Head of caudate nucleus (tissue), 42 donors: ENCODE measurements at places on chromosomes 7 and 10.
A peak's percentile ranks its signal among the peaks of the same experiment; 100 is the strongest.

- DNase-seq = no peak
Measured at GRCh38 chr7:139317939-139318505, 23.1 kb upstream of the FMC1 start.

DNA sequence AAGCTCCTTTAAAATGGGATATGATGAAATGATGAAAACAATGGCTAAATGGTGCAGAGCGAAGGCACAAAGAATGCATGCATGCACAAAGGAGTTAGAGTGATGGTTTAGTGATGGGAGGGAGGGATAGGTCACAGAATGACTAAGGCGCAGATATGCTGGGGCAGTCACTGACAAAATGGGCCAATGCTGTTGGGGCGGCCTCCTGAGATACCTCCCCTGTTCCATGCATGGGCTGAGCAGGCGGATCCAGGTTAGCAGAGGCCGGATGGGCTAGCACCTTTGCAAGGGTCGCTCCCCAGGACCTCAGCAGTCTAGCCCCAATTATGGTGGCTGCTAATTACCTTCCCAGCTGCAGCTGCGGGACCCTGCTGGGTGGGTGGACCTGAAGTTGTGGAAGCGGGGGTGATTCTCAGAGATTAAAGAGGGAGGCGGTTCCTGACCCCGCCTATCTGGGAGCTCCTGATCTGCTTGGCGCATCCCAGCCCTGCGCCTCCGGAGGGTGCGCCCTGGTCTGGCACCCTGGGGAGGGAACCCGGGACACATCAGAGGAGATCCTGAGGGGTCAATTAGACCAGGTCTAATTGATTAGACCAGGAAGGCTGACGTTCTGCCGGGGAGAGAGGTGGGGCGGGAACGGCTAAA lies 175.0 kb downstream of the CYP26A1 start:
- DNase-seq = no peak

DNA sequence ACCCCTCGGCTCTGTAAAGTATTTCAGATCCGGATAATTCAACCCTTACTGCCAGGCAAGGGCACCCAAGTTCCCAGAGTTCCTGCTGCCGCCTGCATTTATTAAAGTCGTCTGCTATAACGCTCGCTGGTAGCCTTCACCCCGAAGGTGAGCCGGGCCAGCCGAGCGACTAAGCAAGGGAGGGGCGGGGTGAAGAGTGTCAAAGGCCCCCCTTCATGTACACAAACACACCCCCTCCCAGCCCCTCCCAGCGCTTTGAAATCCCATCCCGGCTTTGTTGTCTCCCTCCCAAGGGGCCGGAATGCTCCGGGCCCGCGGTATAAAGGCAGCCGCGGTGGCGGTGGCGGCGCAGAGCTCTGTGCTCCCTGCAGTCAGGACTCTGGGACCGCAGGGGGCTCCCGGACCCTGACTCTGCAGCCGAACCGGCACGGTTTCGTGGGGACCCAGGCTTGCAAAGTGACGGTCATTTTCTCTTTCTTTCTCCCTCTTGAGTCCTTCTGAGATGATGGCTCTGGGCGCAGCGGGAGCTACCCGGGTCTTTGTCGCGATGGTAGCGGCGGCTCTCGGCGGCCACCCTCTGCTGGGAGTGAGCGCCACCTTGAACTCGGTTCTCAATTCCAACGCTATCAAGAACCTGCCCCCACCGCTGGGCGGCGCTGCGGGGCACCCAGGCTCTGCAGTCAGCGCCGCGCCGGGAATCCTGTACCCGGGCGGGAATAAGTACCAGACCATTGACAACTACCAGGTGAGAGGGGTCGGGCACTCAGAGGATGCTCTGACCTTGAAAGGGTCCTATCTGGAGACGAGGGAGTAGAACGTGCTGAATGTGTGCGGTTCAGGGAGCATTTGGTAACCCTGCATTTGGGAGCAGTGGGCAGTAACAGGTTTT lies at the start of gene DKK1:
Gene DKK1, plus strand, starts transcription at position 349 of the 889 bp plus-strand sequence. Its CDS starts 154 bp downstream, at position 503.
- peak; percentile 55 for DNase-seq

GRCh38 chr10:3111621-3112163 lies 44.3 kb downstream of the PFKP start:
- DNase-seq = peak; percentile 53

DNA sequence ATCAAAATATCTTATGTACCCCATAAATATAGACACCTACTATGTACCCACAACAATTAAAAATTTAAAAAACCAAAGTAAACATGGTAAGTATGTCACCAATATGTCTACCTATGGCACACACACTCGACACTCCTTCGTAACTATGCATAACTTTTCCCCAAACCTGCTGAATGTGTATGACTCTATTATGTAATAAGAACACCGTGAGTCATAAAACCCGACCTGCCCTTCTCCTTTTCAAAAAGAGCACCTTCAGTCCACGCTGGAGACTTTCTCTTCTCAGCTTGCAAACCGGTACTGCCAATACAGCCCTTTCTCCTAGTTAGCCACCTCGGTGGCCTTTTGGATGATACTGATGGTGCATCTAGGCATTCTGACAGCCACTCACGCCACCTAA lies 186.3 kb downstream of the PRPF18 start:
- DNase-seq = peak; percentile 34

- no peak for DNase-seq
Measured at GRCh38 chr10:85643845-85644525, 722.6 kb downstream of the GRID1 start.

DNA sequence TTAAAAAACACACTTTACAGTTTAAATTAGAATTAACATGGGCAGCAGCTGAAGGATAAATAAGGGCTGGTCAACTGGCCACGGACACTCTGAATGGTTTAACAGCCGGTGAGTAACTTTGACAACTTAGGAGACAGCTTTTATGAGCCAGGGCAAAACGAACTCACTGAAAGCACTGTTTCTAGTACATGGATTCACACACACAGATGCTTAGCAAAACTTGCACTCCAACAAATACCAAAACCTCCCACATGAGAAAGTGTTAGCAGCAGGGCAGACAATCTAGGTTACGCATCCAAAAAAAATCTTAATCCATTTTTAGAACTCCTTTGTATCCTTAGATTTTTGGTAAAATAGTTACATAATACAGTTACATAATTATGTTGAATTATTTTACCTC lies 486.4 kb downstream of the PHTF2 start:
- DNase-seq = no peak

DNA sequence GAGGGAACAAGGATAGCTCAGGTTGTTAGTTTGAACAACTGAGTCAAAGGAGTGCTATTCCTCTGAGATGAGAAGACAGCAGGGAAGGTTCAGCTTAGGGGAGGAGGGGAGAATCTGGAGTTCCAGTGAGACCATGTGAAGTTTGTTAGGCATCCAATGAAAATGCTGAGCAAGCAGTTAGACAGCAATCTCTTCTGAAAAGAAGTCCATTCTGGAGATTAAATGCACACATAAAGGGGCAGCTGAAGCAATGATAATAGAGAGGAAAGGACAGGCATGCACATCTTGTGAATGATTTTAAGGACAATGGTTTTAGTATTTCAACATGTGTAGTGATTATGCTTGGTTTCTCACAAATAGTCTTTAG lies 89.7 kb upstream of the GHITM start:
- no peak for DNase-seq

- no peak for DNase-seq
Measured at GRCh38 chr7:154902600-154903082, 100.3 kb downstream of the PAXIP1 start.

DNA sequence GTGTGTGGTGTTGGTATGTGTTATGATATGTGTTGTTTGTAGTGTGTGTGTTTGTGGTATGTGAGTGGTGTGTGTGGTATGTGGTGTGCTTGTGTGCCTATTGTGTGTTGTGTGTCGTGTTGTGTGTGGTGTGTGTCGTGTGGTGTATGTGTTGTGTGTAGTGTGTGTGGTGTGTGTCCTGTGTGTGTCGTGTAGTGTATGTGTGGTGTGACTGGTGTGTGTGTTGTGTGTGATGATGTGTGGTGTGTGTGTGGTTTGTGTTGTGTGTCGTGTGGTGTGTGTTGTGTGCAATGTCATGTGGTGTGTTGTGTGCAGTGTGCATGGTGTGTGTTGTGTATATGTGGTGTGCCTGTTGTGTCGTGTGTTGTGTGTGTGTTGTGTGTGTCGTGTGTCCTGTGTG lies 144.6 kb downstream of the DNAJB6 start:
- no peak for DNase-seq

DNA sequence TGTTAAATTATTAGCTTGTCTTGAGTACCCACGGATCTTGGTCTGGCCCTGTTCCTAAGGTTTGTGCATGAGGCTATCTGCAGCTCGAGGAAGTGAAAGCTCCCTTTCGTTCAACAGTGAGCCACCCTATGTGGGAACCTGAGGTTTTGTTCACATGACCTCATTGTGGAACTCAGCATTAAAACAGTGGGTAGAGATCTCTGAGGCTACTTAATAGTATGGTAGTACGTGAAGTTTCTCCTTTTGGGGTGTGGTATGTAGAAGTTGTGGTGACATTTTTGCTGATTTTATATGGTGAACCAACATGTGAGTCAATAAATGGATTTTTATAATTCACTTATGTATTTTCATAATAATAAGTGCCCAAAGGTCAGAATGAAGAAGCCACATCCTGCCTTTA lies 252.7 kb upstream of the FERD3L start:
- no peak for DNase-seq

GRCh38 chr7:50739744-50740435 lies 42.8 kb downstream of the GRB10 start:
- no peak for DNase-seq

DNA sequence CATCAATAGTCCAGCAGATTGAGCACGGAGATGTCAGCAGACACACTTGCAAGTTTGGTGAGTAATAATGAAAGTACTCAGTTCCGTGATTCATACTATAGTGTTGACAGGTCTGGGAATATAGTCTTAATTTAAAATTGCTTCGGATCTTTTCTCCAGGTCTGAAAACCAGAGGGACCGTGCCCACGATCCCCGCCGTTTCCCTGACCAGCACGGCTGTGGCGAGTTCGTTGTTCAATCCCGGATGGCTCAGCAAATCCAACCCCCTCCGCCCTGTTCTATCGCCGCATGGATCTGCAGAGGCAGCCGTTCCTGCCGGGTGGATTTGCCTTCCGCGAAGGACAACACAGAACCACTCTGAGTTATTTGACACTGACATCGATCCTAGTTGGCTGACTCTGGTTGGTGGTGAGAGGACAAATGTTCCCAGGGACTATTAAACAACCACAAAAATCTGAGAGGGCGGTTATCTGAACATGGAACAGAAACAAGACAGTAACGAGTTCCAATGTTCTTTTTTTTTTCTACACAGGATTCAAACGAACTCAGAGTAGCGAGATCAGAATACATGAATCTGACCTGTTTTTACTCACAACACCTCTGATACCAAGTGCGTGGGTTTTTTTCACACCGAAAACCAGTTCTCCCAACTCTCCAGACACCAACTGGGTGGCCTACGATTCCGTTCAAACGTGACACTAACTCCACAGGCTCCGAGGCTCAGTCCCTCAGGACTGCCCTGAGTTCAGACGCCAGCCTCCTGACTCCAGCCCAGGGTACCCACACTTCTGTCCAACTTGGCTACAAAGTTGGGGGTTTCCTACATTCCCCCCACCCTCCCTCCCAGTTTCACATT lies 52.7 kb downstream of the RBM17 start:
- no peak for DNase-seq

DNA sequence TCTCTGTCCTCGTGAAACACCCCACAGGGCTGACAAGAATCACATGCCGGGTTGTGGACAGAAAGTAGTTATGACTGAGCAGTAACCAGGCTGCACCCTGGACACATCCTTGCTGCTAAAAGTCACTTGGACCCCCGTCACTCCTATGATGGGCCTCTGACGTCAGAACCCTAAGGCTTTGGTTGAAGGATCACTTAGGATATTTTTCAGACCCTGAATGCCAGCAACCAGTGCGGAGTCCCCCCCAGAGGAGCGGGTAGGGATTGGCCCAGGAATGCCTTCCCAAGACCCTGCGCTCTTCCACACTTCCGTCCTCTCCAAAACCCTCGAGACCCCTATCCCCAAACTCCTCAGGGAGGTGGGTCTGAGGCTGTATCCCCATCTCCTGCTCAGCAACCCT lies 52.1 kb downstream of the CFAP46 start:
- DNase-seq = peak; percentile 3

DNA sequence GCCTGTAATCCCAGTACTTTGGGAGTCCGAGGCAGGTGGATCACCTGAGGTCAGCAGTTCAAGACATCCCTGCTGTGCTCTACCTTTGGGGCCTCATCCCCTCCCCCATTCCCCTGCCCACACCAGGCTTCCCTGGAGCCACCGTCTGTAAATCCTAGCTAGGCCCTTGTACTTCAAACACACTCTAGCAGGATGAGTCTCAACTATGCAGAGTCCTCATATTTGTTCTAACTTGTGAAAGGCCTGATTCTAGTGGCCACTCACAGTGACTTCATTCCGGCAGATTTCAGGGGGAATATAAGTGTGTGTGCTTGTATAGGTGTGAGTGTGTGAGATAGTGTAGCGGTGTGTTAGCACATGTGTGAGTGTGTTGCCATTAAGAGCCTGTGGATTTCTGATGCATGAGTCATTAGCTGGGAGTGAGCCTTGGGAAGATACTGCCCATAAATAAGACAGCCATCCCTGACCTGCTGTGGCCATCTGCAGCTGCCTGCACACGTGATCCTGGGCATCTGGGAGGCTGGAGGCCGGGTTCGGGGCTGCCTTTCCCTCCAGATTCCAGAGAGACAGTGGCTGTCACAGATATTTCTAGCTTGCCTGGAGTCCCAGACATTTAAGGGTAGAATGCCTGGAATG lies 1.7 kb upstream of the NEURL1 start:
- DNase-seq = no peak

DNA sequence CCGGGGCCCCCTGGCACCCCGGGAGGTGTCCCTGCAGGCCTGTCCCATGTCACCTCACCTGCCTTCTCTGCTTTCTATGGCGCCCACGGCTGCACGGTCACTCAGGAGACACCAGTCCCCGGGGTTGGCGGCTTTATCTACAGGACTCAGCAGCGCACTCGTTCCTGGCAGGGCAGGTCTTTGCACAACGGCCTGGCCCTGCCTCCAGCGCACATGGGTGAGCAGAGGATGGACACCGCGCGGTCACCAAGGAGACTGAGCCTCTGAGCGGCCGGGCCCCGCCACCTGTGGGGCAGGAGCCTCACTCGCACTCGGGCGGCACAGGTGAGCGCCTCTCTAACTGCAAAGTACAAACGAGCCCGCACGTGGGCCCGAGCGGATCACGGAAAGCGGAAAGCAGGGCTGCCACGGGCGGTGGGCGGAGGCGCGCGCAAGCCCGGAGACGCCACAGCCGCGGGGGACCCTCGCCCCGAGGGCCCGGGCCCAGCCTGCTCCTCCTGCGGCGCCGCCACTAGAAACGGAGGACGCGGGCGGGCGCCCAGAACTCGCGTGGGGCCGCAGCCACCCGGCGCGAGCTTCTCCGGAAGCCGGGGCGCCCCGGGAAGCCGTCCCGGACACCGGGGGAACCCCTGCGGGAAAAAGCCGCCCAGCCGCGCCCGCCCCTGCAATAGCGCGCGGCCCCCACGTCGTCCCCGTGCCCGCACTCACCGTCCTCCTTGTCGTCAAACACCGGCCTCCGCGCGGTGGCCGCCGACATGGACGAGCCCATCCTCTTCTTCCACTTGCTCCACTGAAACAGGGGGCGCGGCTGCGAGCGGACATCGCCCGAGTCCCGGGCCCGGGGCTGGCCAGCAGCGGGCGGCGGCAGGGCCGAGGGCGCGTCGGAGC lies 642 bp downstream of the STK32C start:
- DNase-seq = no peak

GRCh38 chr10:986137-986825 lies 2.0 kb upstream of the GTPBP4 start:
- no peak for DNase-seq
